ENCODE measurements at places on chromosomes 6 and 20.

- no peak for DNase-seq
Observed at GRCh38 chr6:81938991-81939732, 186.7 kb upstream of the TENT5A start.

GRCh38 chr6:155880900-155881299, 425.3 kb upstream of the NOX3 start:
- no peak for DNase-seq

GRCh38 chr6:166626177-166627032, 646 bp downstream of the RPS6KA2 start:
- DNase-seq: no peak

DNA sequence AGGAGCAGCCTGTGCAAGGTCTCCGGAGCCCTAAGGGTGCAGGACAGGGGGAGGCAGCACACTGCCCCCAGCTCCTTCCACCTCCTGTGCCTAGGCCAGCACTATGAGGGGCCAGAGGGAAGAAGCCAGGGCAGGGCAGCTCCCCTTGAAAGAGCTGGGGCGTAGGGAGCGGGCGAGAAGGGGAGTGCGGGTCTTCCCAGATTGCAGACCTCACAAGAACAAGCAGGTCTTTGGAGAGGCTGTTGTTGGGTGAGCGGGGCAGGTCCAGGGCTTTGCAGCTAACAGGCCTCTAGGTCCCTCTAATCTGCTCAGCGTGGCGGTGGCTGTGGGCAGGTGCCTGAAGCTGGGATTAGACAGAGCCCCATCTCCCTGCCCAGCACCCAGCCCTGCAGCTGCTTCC, 22.4 kb upstream of the CST1 start:
- no peak for DNase-seq

- DNase-seq: no peak
Observed at GRCh38 chr20:14481863-14482262, 144.5 kb upstream of the FLRT3 start.

GRCh38 chr6:63943826-63944225, 308.2 kb downstream of the PHF3 start:
- DNase-seq: no peak

GRCh38 chr6:25107218-25107617, 171.5 kb upstream of the RIPOR2 start:
- DNase-seq: no peak

- DNase-seq: no peak
Observed at GRCh38 chr6:28522594-28523240, 3.0 kb upstream of the GPX5 start.

DNA sequence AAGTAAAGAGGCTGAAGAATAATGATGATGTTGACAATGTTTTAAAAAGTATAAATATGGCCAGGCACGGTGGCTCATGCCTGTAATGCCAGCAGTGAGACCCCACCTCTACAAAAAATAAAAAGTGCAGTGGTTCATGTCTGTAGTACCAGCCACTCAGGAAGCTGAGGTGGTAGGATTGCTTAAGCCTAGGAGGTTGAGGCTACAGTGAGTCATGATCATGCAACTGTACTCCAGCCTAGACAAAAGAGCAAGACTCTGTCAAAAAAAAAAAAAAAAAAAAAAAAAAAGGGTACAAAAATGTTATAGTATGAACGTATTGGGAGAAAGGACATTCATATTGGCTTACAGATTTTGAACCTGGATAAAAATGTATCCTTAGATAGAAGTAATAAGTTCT, 543.1 kb upstream of the IRAK1BP1 start:
- no peak for DNase-seq

GRCh38 chr20:11846131-11846530, 71.6 kb upstream of the BTBD3 start:
- DNase-seq: no peak

DNA sequence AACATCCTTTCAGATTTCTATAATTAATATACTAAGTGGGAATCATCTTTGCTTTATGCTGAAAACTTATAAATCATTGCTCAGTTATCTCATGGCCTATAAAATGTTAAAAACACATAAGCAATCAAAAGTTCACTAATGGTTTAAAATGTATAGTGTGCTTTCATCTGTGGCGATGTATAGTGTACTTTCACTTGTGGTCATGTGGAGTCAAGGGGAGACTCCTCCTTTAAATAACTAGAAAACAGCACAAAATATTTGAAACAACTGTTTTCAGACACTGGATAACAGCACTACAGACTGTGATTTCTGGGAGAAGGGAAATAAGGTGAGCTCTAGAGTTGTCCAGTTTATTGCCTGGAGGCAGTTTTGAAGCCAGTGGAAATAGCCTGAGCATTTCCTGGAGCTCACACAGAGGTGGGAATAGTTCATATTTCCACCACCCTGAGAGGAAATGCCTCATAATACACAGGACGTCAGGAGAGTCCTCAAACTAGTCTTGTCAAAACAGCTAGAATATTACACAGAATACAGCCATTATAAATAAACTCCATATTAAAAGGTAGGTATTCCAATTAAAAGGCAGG, 89.4 kb downstream of the CEP162 start:
- no peak for DNase-seq

GRCh38 chr6:42142118-42142835, at the start of gene C6orf132:
C6orf132 (minus strand) TSS chr6:42142620; CDS start chr6:42142444, 176 bp downstream.
- DNase-seq: no peak

- no peak for DNase-seq
Observed at GRCh38 chr6:14638435-14638905, 520.9 kb downstream of the CD83 start.

DNA sequence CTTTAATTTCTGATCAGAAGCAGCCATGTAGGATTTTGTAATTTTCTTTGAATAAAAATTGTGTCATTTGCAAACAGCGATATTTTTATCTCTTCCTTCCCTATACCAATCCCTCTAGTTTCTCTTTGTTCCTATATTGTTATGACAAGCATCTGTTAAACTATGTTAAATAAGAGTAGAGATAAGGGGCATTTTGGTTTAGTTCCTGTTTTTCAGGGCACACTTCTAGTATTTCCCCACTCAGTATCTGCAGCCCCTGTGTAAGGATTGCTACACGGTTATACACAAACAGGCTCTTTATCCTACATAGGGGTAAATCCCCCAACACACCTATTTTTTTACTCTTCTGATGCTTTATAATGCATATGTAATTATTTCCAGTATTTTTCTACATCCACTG, 42.1 kb downstream of the TRERF1 start:
- no peak for DNase-seq

GRCh38 chr6:52522655-52523054, 54.2 kb downstream of the TRAM2 start:
- peak; percentile 38 for DNase-seq

- DNase-seq: no peak
Observed at GRCh38 chr20:59204165-59204894, 40.7 kb downstream of the ZNF831 start.

DNA sequence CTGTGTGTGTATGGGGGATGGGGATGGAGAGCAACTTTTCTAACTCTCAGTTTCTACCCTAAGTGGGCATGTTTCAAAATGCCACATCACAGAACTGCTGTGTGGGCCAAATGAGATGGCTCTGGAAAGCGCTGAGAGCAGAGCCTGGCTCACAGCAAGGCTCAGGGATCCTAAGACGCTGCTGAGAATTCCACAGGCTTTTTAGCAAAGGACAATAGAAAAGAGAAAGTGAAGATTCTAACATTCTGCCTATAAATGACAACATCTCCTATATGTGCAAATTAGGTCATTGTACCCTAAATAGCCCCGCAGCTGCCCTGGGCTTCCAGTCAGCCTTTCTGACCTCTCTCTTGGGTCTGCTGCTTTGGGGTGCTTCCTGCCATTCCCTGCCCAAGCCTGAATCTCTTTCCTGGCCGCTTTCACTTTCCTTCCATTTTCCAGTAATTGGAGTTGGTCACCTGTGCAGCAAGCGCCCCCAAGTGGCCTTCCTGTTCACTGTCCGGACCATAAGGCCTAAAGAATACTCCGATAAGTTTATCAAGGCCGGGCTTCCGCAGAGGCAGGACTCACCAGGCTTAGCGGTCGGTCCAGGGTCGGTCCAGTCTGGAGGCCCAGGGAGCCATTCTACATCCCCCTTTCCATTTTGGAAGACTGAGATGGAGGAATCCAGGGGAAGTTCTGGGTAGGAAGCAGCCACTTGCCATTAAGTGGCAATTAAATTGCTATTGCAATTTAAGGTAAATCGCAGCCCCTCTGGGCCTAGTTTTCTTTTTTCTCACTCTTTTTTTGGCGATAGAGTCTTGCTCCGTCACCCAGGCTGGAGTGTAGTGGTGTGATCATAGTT, 6.7 kb upstream of the DDR1 start:
- peak; percentile 73 for DNase-seq

DNA sequence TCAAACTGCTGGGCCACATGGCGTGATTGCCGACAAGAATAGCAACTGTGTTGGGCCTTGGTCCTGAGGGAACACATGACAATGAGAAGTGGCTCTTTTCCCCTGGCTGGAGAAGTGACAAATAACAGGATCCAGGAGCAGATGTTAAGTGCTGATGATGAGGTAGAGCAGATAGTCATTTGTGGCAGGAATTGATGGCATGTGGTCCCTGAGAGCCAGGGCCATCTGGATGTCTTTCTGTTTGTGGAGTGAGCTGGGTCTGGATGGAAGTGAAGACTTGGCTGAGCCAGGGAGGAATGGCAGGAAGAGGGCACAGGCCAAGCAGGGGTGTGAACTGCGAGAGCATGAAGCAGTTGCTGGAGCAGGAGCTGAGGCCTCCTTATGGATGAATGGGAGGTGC, 67.8 kb downstream of the SCAND1 start:
- no peak for DNase-seq

DNA sequence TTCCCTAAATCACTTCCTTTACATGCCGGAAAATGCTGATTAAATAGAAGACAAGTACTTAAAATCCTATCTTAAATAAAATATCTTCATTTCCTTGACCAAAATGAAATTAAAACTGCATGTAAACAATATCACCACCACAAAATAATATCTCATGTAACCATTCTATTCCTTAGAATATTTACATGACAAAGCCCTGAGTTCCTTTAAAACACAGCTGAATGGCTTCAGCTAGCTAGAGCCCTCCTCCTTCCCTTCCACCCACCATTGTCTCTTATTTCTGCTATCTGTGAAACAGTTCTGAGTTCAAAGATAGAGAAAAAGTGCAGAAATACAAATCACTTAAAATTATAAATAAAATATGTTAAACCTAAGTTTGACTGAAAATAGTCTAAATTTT, 103.1 kb downstream of the HIVEP2 start:
- DNase-seq: no peak

DNA sequence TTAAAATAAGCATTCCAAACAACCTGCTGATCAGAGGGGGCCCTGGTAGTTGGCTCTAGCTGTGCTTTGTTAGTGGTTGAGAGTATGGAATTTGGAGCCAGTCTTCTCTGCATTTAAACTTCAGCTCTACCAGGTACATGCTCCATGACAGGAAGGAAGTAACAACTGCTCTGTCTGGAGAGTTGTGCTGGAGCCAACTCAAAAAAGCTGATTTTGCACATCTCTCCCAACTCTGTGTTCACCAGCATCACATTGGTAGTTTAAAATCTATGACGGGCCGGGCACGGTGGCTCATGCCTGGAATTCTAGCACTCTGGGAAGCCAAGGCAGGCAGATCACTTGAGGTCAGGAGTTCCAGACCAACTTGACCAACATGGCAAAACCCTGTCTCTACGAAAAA, 68.8 kb upstream of the BMP2 start:
- no peak for DNase-seq

DNA sequence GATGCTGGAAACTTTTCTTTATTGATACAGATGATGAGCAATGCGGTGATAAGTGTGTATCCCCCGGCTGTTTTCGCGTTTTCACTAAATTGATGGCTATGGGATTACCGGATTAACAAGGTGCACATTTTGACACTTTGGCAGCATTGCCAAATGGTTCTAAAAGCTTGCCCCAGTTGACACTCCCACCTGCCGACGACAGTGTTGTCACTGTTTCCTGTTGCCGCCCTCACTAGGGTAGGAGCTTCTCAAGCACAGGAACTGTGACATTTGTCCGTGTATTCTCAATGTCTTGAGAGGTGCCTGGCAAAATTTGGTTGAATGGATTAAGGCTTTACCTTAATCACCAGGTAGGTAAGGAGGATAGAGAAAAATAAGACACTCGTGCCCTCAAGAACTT, 9.8 kb upstream of the MAPK13 start:
- no peak for DNase-seq

GRCh38 chr6:47004463-47004862, 37.7 kb downstream of the ADGRF1 start:
- DNase-seq: no peak

GRCh38 chr6:52908526-52908925, 972 bp downstream of the GSTA3 start:
- no peak for DNase-seq

DNA sequence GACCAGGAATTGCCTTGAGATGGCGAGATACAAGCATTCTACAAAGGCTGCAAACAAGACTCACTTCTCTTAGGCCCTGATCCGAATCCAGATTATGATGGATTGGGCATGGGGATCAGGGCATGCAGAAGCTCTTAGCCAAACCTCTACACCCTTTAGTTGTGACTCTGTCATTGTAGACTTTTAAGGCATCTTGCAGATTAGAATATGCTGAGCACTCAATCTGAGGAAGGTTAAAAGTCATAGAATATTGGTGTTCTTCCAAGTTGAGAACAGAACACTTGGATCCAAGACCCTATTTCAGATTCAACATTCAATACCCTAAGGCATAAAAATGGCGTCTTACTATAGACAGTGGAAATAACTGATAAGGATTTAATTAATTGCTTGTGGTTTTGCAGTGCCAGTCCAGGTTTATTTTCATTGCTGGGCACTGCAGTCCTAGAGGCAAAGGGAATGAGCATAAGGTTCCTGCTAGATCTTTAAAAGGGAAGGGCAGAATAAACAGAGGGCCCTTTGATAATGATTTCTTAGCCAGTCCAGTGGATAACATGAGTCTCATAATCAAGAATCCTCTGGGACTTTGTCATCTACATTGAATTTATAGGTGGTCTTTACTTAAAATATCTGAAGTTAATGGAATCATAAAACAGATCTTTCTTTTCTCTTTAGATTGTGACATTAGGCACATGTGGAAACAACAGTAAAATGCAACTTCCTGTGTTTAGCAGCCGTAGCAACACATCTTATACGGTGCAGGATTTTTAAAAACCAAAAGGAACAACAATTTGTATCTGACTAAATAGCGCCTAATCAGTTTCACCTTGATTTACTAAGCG, 17.6 kb downstream of the PHACTR2 start:
- DNase-seq: no peak

DNA sequence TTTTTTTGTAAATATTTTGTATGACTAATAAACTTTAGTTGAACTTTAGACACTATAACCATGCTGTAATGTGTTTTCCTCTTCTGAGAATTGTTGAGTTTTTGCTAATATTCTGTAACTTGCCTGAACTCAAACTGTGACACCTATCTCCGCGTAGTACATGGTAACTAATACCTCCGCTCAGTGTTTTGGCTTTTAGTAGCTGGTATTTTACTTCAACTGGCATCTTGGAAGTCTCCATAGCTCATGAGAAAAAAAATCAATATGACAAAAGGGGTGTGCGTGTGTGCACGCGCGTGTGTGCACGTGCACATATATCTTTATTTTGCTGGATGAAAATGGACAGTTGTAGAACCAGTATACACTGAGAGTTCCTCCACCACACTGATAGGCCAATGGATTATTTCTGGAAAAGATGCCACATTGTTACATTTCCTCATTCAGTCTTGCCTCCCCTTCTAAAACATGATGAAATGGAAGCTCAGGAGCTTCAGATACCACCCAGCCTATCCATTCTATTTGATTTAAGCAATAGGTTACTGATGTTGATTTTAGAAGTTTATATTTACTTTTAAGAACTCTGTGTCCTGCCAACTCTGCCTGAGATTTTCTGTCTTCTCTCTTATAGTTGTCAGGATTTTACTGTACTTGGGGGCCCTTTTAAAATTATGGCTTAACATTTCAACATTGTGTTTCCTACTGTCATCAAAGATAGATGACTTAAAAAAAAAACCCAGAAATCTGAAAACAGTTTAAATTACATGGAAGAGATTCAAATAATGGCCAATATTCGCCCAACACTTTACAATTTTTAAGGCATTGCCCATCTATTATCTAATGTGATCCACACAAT, 16.3 kb upstream of the ADGRG6 start:
- no peak for DNase-seq
